Right cardiac atrium (tissue), 5 donors: ENCODE measurements at places on chromosomes 4 and X. TPM values are rescaled to one million over a fixed set of nuclear protein-coding genes. Genes with fewer than 3 reads are reported as not detected.

FRMD7 gene
- polyA plus RNA-seq = 0.05 TPM

FATE1 gene
- 0.23 TPM for polyA plus RNA-seq

DNA sequence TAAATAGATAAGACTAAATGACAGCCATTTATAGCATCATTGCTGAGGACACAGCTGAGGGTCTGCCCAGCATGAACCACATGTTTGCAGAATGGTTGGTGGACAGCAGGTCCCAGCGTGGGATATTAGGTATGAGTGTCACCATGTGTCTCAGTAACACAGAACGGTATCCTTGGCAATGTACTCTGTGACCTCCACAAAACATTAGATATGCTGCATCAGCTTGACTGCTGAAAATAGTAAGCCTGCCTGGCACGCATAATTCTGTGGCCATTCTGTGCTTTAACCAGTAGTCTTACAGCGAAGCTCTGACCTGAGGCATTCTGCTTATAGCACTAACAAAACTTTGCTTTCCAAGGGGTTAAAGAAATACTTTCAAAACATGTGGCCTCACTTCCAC, 32.0 kb downstream of the LIMCH1 start:
- DNase-seq = peak; percentile 63

- no peak for DNase-seq
Measured at GRCh38 chr4:25811841-25812240, 50.9 kb downstream of the SEL1L3 start.

CSAG1 gene
- polyA plus RNA-seq = not detected

ARMCX2 gene
- 27.7 TPM for polyA plus RNA-seq

GRCh38 chrX:69285401-69285877, 120.2 kb upstream of the PJA1 start:
- peak; percentile 86 for DNase-seq

ARHGAP36 gene
- 0.05 TPM for polyA plus RNA-seq

TMSB15C gene
- polyA plus RNA-seq = 0.52 TPM

GRCh38 chr4:33134366-33134765, 2414.2 kb downstream of the PCDH7 start:
- DNase-seq = no peak

GRCh38 chr4:15149234-15149838, 147.1 kb downstream of the CPEB2 start:
- DNase-seq = no peak

DNA sequence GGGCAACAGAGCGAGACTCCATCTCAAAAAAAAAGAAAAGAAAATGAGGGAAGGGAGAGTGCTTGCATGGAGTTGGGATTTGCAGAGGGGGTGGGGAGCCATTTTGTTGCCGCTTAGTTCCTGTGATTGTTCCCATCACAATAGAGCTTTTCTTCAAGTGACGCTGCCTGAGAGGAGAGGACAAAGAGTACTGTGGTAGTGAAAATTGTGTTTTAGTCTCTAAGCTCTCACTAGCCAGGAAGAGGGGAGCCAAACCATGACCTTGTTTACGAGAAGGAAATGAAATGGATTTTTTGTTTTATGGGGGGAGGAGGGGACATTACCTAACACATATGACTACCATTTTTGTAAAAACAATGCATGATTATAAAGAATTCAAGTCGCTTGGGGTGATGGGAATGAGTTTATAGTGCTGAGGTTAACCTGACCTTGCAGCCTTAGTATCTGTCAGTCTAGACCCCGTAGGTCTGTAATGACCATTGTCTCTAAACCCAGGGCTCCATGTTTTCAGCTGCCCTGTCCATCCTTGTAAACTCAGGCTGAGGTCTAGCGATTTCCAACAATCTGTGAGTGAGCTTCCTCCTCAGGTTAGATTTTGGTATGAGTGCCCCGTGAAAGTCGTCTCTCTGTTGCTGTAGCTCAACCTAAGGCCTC, 18.8 kb downstream of the SRD5A3 start:
- no peak for DNase-seq

- DNase-seq = no peak
Measured at GRCh38 chrX:68792083-68792482, 36.7 kb upstream of the EFNB1 start.

DNA sequence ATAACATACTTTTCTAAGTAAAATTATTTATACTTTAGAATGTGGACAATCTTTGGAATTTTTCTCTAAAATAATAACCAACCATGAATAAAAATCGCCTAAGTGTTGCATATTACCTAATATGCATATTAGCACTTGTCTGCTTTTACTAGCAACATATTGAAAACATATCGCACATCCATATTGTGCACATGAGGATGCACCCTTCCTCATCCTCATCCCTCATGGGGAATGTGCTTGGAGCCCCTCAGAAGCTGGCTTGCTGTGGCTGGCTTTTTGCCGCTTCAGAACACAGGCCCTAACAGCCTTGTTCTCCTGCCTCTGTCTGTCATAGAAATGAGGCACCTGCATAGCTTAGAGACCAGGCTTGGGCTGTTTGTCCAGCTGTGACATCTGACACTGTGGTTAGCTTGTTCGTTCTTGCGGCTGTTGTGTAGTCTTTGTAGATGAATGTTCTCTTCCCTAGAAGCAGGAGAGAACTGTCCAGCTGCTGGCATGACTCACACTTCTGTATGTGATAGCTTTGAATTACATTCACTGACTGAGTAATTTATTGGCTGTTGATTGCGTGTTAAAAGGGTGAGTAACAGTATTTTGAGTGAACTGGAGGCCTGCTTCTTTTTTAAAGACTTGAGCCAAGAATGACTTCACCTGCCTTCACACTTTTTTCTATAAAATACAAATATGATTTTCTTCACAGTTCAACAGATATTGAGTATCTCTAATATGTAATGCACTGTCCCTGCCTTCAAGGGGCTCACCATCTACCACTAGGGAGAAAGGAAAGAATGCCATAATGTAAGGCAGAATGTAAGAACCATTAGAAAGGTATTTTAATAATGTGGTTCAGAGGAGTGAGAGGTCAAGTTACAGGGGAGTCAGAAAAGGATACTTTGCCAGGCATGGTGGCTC, 81.9 kb downstream of the HMGB2 start:
- DNase-seq = peak; percentile 72

TRIM60 gene
- not detected for polyA plus RNA-seq

DNA sequence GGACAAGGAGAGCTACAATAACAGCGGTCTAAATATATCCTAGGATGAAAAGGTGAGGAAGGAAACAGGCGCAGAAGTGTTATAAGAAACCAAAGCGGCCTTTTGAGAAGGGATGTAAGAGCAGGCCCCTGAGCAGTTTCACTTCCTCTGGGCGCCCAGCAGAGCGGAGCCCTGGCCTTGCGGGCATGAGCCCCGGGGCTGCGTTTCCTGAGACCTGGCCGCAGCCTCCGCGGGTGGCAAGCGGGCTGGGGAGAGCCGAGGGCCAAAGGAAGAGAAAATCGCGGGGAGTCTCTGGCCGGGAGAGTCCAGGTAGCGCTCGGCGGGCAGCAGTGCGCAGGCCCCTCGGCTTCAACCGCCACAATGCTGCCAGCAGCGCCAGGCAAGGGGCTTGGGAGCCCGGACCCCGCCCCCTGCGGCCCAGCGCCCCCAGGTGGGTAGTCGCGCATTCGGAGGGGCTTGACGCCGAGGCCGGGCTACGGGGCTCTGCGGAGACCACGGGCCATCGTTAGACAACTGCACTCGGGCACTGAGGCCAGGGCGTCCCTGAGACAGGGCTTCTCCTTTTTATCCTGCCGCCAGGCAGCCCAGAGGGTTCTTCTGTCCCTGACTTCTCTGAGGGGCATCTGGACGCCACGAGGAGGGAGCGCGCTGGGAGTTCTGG, at the start of gene BANK1:
TSS of gene BANK1 (plus strand) at position 210 of the 661 bp plus-strand sequence. CDS start at position 361, 151 bp downstream.
- peak; percentile 72 for DNase-seq

DNA sequence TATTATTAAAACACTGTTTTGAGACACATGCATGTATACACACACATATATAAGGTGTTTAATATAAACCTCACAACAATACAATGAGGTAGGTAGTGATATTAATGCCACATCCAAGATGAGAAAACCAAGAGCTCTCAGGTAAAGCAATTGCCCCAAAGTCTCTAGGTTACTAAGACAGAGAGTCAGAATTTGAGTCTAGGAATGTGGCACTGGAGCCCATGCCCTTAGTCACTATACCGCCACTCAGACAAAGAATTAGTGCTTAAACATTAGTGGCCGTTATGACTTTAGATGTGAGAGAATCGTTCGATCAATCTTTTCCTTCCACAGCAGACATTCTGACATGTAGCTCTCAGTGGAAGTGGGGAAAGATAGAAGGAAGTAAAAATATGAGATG, 108.2 kb upstream of the ACSL4 start:
- DNase-seq = no peak

UGT2B15 gene
- polyA plus RNA-seq = not detected

GRCh38 chrX:140141444-140142029, 176.2 kb upstream of the CXorf66 start:
- no peak for DNase-seq

DNA sequence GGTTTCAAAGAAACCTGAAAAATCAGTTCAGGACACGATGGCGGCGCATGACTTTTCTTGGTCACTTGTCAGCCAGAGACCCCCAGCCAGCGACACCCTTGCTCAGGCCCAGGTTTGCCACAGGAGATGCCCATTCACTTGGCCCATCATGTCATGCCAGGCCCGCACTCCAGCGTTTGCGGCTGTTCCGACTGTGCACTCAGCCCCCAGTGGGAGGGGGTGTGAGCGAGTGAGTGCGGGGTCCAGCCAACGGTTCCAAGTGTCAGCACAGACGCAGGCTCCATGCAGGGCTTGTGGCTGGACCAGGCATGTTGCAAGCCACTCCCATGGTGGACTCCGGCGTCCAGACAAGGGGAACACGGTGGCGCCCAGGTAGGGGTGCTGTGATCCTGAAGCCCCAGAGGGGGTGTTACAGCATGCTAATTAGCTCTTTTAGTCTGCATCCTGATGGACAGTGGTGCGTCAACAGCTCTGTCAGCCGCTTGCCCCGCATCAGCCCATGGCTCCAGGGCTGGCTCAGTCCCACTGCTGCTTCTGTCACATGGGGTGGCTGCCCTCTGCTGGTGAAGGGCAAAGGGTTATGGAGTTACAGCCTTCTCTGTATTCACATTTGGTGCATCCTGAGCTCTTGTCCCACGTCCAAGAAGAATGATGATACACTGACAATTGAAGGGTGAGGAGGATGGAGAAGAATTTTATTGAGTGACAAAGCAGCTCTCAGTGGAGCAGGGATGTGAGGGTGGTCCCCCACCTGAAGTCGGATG, 3.7 kb upstream of the MAEA start:
- DNase-seq = no peak

GRCh38 chrX:96619588-96619987, 65.1 kb upstream of the DIAPH2 start:
- DNase-seq = no peak

DNA sequence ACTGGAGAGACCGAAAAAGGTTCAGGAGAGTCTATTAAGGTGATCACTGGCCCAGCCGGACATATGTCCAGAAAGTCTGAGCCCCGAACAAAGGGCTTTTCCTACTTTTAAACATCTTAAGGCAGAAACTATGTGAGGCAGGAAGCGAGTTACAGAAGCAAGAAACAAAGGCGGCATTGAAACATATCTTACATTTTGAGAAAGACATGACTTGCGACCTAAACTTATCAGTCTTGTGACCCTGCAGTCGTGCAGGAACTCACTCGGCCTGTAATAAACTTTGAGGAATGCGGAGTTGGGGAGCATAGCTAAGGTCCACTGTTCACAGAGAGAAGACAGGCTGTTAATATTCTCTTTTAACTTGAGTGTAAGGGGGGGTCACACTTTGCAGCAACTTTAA, 158.7 kb downstream of the TBX22 start:
- DNase-seq = no peak

CENPVL1 gene
- not detected for polyA plus RNA-seq

CBR4 gene
- 14.1 TPM for polyA plus RNA-seq
